Glutamatergic neuron (in vitro differentiated cells): ENCODE measurements at places on chromosomes 2 and 18. TPM values are rescaled to one million over a fixed set of nuclear protein-coding genes. Genes with fewer than 3 reads are reported as not detected.

Gene TDRD15
- not detected for total RNA-seq

Gene NDC80
- 7.7 TPM for total RNA-seq

Gene PAX8
- 1.4 TPM for total RNA-seq

Gene EVX2
- 0.76 TPM for total RNA-seq

Gene SGO2
- total RNA-seq, result 6.6 TPM

Gene TUBB8B
- total RNA-seq, result not detected

Gene CCDC74B
- total RNA-seq, result 0.29 TPM

- H3K4me1 ChIP-seq, result peaks cover 29% of the 10 kb centered on the region
- H3K27ac ChIP-seq, result peak overlapping the region; percentile 28
- H3K36me3 ChIP-seq, result no peaks in the 10 kb centered on the region
- H3K27me3 ChIP-seq, result peaks cover 4% of the 10 kb centered on the region
- DNase-seq, result no peak
Observed at GRCh38 chr2:52383541-52383940, 1351.6 kb upstream of the NRXN1 start.

DNA sequence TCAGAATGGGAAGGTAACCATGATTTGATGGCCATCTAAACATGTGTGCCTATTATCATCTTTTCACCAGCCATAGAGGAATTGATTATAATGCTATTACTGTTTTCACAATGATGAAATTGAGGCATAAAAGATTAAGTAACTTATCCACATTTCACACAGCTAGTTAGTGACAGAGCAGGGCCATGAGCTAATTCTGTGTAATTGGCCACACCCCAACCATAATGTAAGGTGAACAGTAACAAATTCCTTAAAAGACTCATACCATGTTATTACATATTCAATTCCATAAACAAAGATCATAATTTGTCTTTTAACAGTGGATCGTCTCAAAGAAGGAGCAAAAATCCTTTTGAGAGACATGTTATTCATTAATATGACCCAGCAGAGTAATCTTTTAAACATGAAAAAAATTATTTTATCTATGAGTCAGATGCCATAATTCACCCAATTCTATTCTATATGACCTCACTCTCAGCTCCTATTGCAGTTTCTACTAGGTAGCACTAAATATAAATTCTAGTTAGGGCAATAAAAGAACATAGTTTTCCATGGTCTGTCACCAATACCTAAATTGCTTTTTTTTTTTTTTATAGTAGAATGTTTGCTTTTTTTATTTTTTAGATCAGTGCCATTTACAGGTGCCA is 475.8 kb upstream of the SLC39A10 start:
- DNase-seq, result no peak
- H3K27ac ChIP-seq, result no peak overlapping the region
- no peak overlapping the region for H3K4me3 ChIP-seq
- no peaks in the 10 kb centered on the region for H3K36me3 ChIP-seq
- no peaks in the 10 kb centered on the region for H3K27me3 ChIP-seq

GRCh38 chr2:9539531-9539930 is 16.1 kb downstream of the ADAM17 start:
- no peaks in the 10 kb centered on the region for H3K27me3 ChIP-seq
- DNase-seq, result no peak
- H3K4me1 ChIP-seq, result no peaks in the 10 kb centered on the region
- H3K4me3 ChIP-seq, result no peak overlapping the region

DNA sequence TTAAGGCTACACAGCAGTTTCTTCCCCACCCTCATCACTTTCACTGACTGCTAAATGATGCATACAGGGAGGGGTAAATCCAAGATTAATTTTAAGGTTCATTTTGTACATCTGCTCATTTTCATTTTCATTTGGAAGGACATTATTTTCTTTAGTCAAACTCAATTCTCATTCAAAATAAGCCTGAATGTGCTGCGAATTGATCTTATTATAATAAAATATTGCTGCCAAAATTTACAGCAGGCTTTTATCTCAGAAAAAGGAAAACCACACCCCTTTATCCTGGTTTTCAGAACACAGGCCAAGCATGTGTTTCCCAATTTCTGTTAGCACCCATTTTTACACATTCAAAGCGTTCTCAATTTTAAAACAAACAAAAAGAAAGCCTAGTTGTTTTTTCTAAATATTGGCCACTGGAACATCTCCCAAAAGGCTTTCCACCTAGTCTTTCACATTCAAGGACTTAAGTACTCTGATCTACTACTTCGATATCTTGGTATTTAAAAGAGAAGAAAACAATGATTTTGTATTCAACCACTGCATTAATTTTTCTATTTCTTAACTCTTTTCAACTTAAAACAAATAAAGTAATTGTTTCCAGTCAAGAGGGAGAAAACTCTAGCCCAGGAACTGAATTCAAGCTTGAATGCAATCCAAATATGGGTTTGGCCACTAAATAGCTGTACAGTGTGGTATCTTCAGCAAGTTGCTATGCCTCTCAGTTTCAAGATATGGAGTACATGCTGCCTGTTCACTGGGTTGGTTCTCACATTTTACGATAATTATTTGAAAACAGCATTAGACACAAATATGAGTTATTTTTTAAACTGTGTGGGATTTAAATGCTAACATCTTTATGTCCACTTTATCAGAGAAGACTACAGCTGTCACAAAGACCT is 52.5 kb downstream of the CDH2 start:
- no peak overlapping the region for H3K4me3 ChIP-seq
- H3K4me1 ChIP-seq, result peaks cover 24% of the 10 kb centered on the region
- no peaks in the 10 kb centered on the region for H3K36me3 ChIP-seq

- H3K36me3 ChIP-seq, result peaks cover 11% of the 10 kb centered on the region
- H3K27ac ChIP-seq, result no peak overlapping the region
- no peak for DNase-seq
- peaks cover 4% of the 10 kb centered on the region for H3K27me3 ChIP-seq
- no peaks in the 10 kb centered on the region for H3K4me1 ChIP-seq
Observed at GRCh38 chr2:196307775-196308305, 136.5 kb upstream of the STK17B start.

GRCh38 chr2:156891609-156892008 is 365.9 kb upstream of the GALNT5 start:
- H3K4me1 ChIP-seq, result peaks cover 17% of the 10 kb centered on the region
- no peak overlapping the region for H3K4me3 ChIP-seq
- H3K36me3 ChIP-seq, result no peaks in the 10 kb centered on the region
- no peak overlapping the region for H3K27ac ChIP-seq
- H3K27me3 ChIP-seq, result no peaks in the 10 kb centered on the region

GRCh38 chr18:3463051-3463450 is 13.1 kb downstream of the TGIF1 start:
- no peaks in the 10 kb centered on the region for H3K36me3 ChIP-seq
- no peaks in the 10 kb centered on the region for H3K27me3 ChIP-seq
- no peaks in the 10 kb centered on the region for H3K4me1 ChIP-seq
- H3K4me3 ChIP-seq, result no peak overlapping the region

GRCh38 chr2:226063704-226064440 is 664.4 kb downstream of the NYAP2 start:
- no peak overlapping the region for H3K27ac ChIP-seq
- DNase-seq, result no peak
- peaks cover 2% of the 10 kb centered on the region for H3K27me3 ChIP-seq
